AG04450 (cell line): ENCODE measurements at places on chromosomes 3 and 15.

GRCh38 chr3:23115171-23115877 is 87.8 kb upstream of the UBE2E2 start:
- no peak for DNase-seq

DNA sequence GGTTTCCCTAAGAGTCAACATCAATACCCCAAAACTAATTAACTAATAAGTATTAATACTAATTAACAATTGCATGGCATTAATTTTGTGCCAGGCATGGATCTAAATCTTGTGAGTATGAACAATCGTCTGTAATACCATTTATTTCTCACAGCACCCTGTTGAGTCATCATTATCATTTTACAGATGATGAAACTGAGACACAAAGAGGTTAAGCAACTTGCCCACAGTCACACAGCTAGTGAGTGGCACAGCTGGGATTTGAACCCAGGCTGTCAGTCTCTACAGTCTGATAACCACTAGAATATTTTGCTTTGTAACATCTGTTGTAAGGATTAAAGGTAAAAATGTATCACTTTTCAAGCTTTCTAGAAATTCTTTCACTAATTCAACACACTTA is 423.4 kb upstream of the WNT5A start:
- DNase-seq: no peak

GRCh38 chr3:10554746-10555145 is 49.4 kb upstream of the ATP2B2 start:
- no peak for DNase-seq

- peak; percentile 94 for DNase-seq
Observed at GRCh38 chr15:90165659-90166489, 35.3 kb upstream of the SEMA4B start.

DNA sequence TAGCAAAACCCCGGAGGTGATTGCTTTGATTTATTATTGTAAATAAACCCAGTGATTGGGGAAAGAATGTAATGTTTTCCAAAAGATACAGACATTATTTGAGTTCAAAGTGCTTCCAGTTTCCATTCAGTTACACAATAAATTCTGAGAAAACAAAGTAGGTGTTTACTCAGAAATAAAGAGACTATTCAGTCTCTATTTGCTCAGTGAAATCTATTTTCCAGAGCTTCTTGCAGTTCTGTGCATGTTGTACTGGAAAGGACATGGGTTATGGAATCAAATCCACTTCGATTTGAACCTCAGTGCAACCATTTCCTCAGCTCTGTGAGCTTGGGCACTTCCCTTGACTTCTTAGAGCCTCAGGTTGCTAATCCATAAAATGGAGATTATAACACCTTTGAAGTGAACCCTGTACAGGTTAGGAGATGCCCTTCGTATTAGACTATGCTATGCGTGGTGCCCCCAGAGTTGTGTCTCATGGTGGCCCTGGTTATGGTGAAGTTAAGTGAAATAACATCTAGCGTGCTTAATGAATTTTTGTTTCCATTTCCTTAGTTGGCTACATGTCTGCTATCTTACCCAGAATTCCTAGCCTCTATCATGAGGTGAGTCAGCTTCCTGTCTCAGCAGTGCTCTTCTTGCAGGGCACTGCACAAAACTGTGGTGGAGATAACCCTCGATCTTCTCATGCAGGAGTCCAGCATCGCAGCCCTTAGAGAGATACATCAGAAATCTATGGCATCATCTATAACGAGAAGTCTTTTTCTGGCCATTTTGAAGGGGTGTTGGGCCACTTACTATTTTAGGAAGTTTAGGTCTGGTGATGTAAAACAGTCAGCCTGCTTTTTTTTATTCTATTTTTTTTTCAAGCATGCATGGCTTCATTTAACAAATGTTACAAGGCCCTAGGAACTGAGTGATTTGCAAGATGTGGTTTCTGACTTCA is 97.7 kb downstream of the RPL39L start:
- no peak for DNase-seq
